ENCODE measurements at places on chromosomes 11 and 22.

GRCh38 chr11:23314162-23314561 lies 453.9 kb upstream of the CCDC179 start:
- no peak for DNase-seq

GRCh38 chr11:89516496-89516895 lies 25.3 kb upstream of the NOX4 start:
- DNase-seq: peak; percentile 49

- DNase-seq: no peak
Observed at GRCh38 chr22:33766091-33766490, 154.2 kb downstream of the LARGE1 start.

- DNase-seq: no peak
Observed at GRCh38 chr11:119750056-119750455, 21.1 kb upstream of the NECTIN1 start.

DNA sequence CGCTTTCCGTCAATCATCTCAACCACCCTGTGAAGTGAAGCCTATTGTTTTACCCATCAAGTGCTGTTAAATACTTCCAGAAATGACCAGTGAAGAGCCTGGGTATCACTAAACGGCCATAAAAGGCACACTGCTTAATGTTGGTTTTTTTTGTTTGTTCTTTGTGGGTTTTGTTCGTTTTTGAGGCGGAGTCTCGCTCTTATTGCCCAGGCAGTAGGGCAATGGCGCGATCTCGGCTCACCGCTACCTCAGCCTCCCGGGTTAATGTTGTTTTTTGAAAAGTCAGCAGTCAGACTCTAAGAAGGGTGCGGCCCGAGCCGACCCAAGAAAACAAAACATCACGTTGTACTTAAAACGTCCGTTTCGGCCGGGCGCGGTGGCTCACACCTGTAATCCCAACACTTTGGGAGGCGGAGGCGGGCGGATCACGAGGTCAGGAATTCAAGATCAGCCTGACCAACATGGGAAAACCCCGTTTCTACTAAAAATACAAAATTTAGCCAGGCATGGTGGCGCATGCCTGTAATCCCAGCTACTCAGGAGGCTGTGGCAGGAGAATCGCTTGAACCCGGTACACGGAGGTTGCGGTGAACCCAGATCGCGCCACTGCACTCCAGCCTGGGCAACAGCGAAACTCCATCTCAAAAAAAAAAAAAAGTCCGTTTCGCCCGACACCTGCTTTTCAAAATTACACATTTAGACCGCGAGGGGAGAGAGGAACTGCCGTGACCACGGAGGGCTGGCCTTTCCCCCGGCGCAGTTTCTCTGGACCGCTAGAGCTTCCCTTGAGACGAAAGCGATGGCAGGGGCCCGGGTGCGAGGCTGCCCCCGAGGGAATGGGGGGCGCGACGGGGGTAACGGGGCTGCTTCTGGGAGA lies 714 bp downstream of the CD59 start:
- DNase-seq: no peak

- no peak for DNase-seq
Observed at GRCh38 chr11:111019871-111020670, 225.5 kb upstream of the POU2AF2 start.

DNA sequence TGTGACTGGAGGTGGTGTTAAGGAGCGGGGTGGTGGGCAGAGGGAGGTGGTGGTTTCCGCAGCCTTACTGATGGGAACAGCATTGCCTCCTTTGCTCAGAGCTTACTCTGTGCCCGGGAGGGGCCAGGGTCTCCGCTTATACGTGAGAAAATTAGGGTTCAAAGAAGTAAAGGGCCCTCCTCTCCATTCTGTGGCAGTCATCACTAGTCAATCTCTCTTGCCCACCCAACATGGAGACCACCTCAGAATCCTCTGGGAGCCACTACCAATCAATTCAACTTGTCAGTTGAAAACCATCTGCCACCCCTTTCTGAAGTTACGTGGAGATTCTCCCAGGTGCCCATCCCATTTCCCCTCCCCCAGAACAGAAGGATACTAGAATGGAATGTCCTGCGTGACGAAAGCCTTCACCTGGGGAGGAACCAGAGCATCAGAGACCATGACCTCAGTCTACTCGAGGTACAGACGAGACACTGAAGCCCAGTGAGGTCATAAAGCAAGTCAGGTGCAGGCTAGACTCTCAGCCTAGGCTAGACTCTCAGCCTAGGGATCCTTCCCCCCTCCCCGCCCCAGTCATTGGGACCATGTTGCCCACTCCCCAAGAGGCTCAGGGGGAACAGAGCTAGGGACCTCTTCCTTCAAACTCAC lies 2.0 kb downstream of the SELENOM start:
- no peak for DNase-seq

DNA sequence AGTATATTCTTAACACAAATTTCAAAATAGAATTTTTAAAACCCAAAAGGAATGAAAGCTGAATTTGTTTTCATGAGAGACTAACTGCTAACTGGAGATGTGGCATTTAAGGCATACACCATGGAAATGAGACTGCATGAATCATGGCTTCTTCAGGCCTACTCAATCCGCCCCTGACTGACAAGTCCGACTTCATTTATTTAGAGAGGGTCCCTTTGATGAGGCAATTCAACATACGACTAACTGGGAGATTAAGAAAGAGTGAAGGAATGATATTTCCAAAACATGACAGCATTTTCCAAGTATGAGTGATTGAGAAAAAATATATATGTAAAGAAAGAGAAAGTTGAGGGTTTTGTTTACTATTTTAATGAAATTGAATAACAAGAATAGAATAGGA lies 720.1 kb downstream of the DLG2 start:
- DNase-seq: peak; percentile 75
